AG08396 (cell line): ENCODE measurements at places on chromosomes 1 and 21.

DNA sequence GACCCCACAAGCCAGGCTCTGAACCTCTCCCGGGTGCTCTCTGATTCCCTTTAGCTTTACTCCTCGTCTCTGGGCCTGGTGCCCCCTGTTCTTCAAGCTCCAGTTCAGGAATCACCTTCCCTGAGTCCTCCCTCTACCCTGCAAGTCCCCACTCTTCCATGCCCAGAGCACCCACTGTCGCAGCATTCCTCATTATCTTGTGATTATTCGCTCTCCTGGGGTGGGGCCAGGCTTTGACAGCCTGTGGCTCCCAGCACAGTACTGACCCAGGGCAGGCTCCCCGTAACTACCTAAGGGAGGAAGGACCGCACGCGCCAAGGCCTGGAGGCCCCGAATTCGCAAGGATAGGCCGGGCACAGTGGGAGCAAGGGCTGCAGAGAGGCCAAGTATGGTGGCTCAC lies 734 bp upstream of the C1orf210 start:
- no peak for DNase-seq

- DNase-seq, result peak; percentile 58
These were observed 28.3 kb upstream of the A3GALT2 start for GRCh38 chr1:33349081-33349759.

- no peak for DNase-seq
These were observed 46.0 kb upstream of the MACF1 start for GRCh38 chr1:39158327-39159086.

DNA sequence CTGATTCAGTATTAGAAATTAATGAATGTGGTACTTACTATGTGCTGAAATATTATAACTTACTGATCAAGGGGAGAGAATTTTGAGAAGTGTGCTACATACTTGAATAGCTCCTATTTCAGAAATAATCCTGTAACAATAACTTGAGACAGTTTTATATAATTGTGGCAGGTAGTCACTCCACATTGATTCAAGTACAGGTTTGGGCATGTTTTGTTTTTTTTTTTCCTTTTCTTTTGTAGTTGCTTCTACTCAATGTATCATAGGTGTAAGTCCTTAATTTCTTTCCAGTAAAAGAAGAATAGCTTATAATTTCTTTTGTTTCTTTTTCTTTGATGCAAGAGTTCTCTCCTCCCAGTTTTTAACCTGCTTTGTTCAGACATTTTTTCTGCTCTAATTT lies 86.1 kb upstream of the ADGRL2 start:
- DNase-seq, result no peak

GRCh38 chr1:172373864-172374263 lies 46.6 kb upstream of the C1orf105 start:
- no peak for DNase-seq

DNA sequence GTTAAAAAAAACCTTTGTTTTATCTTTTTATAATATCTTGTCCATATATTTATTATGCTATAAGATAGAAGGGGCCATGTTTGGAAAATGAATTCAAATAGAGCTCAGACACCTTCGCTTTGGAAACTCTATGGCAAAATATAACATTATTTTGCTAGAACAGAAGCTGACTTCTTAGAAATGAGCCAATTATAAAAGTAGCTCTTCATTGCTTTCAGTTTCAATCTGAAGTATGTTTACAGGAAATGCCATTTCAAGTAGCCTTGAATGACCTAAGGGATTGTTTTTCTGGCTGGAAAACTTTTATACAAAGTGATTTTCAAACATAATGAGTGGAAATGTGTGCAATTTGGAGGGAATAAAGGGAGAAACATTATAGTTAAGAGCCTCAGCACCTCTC lies 37.8 kb upstream of the GBP5 start:
- DNase-seq, result peak; percentile 17

DNA sequence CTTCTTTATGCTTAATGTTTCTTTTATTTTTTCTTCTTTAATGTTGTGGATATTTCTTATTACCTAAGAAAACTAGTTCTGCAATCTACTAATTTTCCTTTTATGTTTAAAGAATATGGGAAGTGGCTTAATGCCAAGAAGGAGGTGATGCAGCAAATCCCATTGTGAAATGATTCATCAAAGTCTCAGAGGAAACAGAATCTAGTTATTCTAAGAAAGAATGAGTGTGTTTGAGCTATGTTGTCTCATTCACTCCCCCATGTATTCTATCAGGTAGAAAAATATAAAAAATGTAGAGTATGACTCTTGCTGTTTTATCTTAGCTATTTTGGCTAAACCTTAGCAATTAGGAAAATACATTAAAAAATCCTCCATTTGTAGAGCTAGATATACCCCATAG lies 659.9 kb upstream of the RGS18 start:
- DNase-seq, result no peak

DNA sequence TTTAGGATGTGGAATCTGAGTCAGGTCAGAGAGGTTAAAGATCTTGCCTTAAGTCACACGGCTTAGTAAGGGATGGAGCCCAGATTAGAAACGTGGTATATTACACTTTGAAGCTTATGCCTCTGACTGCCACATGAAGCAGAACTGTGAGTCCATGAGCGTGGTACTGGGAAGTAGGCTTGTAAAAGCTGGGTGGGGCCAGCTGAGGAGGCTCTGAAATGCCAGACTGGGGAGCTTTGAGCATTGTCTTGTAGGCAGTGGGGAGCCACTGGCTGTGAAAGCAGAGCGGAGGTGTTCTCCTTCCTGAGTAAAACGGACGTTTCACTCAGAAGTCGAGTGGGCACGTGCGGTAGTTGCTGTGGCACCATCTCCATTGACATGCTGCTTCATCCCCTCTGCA lies 72.6 kb upstream of the USP24 start:
- DNase-seq, result no peak

DNA sequence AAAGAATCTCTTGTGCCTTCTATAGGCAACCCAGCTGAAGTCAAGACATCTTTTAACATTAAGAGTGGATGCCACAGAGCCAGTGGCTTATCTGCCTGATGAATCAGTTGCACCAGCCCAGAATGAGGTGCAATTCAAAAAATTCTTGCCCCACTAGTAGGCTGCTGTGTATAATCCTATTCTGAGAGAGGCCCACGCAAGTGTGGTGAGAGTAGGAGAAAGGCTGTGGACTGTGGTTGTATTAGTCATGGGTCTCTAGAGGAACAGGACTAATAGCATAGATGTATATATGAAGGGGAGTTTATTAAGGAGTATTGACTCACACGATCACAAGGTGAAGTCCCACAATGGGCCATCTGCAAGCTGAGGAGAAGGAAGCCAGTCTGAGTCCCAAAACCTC lies 216.4 kb downstream of the LTN1 start:
- DNase-seq, result peak; percentile 41
